GDM1 (cell line): ENCODE measurements at places on chromosomes 12 and 14.
A peak's percentile ranks its signal among the peaks of the same experiment; 100 is the strongest.

- DNase-seq, result no peak
Measured at GRCh38 chr12:41663598-41664265, 475.6 kb downstream of the PDZRN4 start.

DNA sequence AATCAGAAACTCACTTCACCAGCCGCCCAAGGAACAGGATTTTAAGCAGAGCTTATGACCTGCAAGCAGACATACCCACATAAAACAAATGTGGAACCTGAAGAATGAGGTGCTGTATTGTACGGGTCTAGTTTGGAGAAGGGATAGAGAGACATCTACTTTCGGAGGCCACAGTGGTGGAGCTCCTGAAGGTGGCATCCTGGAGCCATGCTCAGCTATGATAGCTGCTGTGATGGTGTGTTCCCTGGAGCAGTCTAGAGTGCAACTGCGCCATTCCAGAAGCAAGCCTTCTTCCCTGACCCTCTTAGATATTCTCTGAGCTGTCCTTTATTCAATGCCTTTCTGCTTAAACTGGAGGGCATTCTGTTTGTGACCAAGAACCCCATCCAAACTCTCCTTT is 402.6 kb downstream of the FUT8 start:
- DNase-seq, result no peak

DNA sequence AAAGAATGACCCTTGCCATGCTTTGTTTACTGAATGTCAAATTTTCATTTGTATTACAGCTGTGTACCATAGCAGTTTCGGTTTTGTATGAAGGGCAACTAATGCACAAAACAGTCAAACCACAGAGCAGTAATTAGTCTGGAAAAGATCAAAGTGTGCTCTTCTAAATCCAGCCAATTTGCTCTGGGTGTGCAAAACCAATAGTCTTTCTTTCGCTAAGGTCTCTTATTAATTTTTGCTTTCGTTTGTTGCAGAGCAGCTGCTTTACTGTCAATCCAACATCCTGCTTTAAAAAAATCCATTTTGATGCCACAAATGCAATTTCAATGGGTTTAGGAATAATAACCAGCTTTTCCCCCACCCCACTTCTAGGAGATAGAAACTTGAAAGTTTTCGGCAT is 114.2 kb downstream of the BRMS1L start:
- DNase-seq, result no peak

DNA sequence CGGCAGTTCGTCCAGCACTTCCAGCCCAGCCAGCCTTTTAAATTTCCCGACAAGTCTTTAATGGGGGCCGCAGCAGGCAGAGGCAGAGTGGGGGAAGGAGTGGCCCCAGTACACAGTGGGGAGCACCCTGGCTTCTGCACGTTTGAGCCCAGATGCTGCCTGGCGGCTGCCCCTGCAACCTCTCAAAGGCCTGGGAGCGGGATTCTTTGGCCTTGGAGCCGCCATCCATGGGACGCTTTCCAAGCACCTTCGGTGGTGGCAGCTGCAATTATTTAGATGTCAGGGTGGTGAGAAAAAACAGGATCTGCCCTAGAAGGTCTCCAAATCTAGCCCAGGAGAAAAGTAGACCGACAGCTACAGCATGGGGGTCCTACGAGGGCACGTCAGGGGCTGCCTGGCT is 46.0 kb downstream of the FAM222A start:
- DNase-seq, result no peak

GRCh38 chr14:89308232-89308959 is 108.6 kb downstream of the FOXN3 start:
- no peak for DNase-seq

- peak; percentile 43 for DNase-seq
Measured at GRCh38 chr14:92951912-92952471, 29.0 kb downstream of the CHGA start.
